ENCODE measurements at places on chromosomes 1 and 21. TPM values are rescaled to one million over a fixed set of nuclear protein-coding genes. Genes with fewer than 3 reads are reported as not detected.

DNA sequence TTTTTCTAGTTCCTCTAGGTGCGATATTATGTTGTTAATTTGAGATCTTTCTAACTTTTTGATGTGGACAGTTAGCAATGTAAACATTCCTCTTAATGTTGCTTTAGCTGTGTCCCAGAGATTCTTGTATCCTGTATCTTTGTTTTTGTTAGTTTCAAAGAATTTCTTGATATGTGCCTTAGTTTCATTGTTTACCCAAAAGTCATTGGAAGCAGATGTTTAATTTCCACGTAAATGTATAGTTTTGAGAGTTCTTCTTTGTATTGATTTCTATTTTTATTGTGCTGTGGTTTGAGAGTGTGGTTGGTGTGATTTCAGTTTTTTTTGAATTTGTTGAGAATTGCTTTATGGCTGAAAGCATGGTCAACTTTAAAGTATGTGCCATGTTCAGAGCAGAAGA, 319.4 kb downstream of the PTBP2 start:
- no peak for DNase-seq
- peaks cover 27% of the 10 kb centered on the region for H3K4me1 ChIP-seq
- H3K36me3 ChIP-seq: peaks cover 33% of the 10 kb centered on the region

DNA sequence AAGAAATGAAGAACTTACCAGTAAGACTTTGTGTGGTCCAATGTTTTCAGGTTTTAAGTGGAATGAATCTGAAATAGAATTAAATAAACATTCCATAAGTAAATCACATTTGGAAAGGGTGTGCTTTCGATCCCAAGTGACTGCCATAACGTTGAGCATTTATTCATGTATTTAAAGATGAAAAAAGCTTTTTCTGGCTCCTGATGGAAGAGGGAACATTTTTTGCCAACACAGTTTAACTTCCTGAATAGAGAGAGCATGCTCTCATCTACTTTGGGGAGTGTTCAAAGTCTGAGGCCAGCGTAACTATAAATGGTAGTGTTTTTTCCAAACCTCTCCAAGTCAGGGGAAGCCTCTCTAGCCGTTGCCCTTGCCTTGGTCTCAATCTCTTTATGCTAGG, 55.8 kb downstream of the GNG12 start:
- peak overlapping the region; percentile 40 for H3K4me3 ChIP-seq
- no peak for DNase-seq
- peaks cover 24% of the 10 kb centered on the region for H3K4me1 ChIP-seq
- H3K27me3 ChIP-seq: no peaks in the 10 kb centered on the region

DNA sequence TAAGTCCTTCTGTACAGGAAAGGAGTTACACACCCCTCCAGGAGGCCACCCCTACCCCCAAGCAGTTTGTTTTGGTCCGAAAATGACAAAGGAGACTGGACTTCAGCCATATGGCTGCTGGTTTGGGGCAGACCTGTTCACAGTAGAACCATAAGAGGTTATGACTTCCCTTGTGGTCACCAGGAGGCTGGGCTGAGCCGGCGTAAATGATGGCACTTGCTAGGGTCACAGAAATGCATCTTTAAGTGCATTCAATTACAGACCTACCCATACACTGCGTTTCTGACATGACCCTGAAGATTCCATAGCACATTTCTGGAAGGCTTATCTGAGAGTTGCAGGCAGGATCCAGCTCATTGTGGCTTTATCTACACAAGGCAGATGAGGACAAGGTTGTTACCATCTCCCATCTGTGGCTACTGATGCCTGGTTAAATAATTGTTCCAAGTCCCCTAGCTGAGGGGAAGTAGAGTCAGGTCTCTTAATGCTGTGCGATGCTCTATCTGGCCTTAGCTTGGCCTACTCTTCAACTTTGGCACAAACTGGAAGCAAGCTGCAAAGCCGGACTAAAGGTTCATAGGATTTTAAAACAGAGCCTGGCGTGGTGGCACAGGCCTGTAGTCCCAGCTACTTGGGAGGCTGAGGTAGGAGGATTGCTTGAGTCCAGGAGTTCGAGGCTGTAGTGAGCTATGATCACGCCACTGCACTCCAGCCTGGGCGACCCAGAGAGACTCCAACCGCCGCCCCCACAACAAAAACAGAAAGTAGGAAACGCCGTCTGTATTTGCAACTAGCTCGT, 1.7 kb upstream of the TRIM67 start:
- peaks cover 31% of the 10 kb centered on the region for H3K4me1 ChIP-seq
- no peak overlapping the region for H3K27ac ChIP-seq
- H3K27me3 ChIP-seq: peaks cover 2% of the 10 kb centered on the region
- no peaks in the 10 kb centered on the region for H3K36me3 ChIP-seq

GRCh38 chr1:179031855-179032513, 6.3 kb downstream of the FAM20B start:
- H3K4me3 ChIP-seq: no peak overlapping the region
- H3K27me3 ChIP-seq: no peaks in the 10 kb centered on the region
- H3K4me1 ChIP-seq: peaks cover 48% of the 10 kb centered on the region
- no peaks in the 10 kb centered on the region for H3K36me3 ChIP-seq
- DNase-seq: no peak
- peak overlapping the region; percentile 37 for H3K27ac ChIP-seq

DNA sequence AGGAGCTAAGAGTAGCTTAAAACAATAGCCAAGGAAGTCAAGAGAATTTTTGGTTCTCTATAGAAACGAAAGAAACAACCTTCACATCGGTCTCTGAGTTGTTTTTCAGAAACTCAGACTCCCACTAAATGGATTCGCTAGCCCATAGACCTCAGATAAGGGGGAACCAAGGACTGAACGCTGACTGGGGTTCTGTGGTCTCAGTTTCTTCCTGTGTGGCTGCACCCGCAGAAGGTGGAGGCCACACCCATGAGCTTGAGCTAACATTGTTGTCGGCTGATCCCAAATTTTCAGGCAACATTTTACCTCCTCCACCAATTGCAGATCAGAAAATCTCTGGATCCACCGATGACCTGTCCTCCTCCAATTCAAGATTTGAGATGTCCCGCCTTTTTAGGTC, 456.1 kb downstream of the AJAP1 start:
- H3K27ac ChIP-seq: no peak overlapping the region
- no peaks in the 10 kb centered on the region for H3K27me3 ChIP-seq
- H3K4me3 ChIP-seq: no peak overlapping the region
- no peak for DNase-seq
- H3K4me1 ChIP-seq: no peaks in the 10 kb centered on the region
- no peaks in the 10 kb centered on the region for H3K36me3 ChIP-seq

- no peaks in the 10 kb centered on the region for H3K4me1 ChIP-seq
- no peak overlapping the region for H3K27ac ChIP-seq
- no peaks in the 10 kb centered on the region for H3K36me3 ChIP-seq
- H3K27me3 ChIP-seq: no peaks in the 10 kb centered on the region
These were observed 890.9 kb downstream of the MRPL39 start for GRCh38 chr21:24716281-24716918.

GRCh38 chr1:55320891-55321290, 105.7 kb upstream of the USP24 start:
- no peak overlapping the region for H3K4me3 ChIP-seq
- H3K36me3 ChIP-seq: no peaks in the 10 kb centered on the region

GRCh38 chr1:55926906-55927471, 652.4 kb downstream of the PLPP3 start:
- no peaks in the 10 kb centered on the region for H3K27me3 ChIP-seq
- no peak for DNase-seq
- no peak overlapping the region for H3K4me3 ChIP-seq
- H3K36me3 ChIP-seq: peaks cover 2% of the 10 kb centered on the region
- H3K27ac ChIP-seq: no peak overlapping the region

DNA sequence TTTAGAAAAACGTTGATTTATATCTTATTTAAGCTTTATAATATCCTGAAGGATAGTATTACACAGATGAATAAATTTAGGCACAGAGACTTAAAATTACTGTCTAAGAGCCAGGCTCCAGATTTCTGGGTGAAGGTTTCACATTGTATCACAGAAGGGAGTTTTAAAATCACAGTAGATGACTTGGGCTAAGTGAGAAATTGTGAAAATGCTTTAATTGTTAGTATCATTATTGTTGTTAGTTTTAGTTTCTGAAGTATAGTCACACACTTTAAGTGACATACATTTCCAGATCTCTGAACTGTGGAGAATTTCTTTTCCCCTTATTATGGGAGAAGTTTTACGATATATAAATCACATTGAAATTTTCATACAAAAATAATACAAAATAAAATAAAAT, 83.5 kb downstream of the NDUFS5 start:
- no peaks in the 10 kb centered on the region for H3K36me3 ChIP-seq
- H3K4me1 ChIP-seq: peaks cover 31% of the 10 kb centered on the region
- no peak overlapping the region for H3K4me3 ChIP-seq
- H3K27me3 ChIP-seq: no peaks in the 10 kb centered on the region
- no peak for DNase-seq

GRCh38 chr1:89781494-89782126, 39.2 kb upstream of the LRRC8D start:
- peaks cover 26% of the 10 kb centered on the region for H3K27me3 ChIP-seq
- no peak overlapping the region for H3K27ac ChIP-seq
- no peak for DNase-seq
- no peak overlapping the region for H3K4me3 ChIP-seq
- H3K4me1 ChIP-seq: no peaks in the 10 kb centered on the region

Gene KRTAP10-11
- total RNA-seq: not detected

Gene ANKRD35
- total RNA-seq: not detected

Gene OLFM3
- not detected for total RNA-seq

Gene FAM177B
- total RNA-seq: not detected

Gene NPR1
- 0.16 TPM for total RNA-seq

All from osteocyte (in vitro differentiated cells).